ENCODE measurements at places on chromosomes 11 and 22.

GRCh38 chr11:130611791-130612251 is 163.4 kb downstream of the ADAMTS15 start:
- no peak for DNase-seq

GRCh38 chr22:22599248-22599647 is 40.2 kb upstream of the PRAME start:
- no peak for DNase-seq

GRCh38 chr22:24532075-24532474 is 22.9 kb downstream of the GUCD1 start:
- no peak for DNase-seq

DNA sequence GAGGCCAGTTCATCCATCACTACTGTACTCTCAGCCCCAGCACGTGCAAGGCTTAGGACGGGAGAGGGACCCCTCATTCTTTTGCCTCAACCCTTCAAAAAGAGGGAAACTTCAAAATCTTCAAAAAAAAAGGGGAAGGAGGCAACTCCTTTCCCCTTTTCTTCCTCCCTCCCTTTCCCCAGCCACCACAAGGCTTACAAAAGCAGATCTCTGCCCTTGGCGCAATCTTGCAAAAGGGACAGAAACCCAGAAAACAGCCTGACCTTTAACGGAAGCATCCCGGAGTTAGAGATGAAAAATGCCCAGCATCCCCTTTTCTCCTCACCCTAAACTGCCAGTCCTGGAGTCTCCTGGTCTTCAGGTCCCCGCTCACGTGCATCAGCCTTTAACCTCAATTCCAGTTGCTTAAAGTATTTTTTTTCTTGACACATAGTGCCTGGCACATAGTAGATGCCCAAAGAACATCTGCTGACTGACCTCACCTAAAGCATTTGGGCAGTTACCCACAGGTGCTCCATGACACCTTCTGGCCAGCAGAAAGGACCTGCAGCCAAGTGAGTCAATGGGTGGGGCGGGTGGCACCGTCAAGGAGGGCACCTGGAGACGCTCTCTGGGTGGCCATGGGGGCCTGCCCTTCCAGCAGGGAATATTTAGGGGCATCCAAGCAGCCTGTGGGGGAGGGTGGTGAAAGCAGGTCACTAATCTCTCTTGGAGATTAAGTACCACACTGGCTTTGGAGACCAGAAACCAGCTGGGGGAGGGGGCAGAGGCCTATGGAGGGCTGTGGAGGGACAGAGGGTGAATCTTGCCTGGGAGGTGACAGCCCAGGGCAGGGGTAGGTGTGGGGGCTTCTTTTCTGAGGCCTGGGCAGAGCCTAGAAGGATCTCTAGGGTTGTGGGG is 16.3 kb downstream of the NECTIN1 start:
- DNase-seq = no peak

DNA sequence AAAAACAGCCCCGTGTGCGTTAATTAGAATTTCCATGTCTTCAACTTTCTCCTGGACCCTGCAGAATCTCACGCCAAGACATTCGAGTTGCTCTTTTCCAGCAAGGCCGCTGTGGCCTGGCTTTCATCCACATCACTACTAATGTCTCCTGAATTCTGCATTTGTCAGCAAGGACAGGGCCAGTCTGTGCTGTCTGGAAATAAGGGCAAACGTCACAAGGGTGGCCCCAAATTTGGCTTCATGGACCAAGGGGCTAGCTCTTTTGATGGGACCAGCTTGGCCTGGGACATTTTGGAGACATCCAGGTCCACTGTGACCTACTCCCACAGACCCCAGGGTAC is 33.4 kb downstream of the KCNQ1OT1 start:
- no peak for DNase-seq

GRCh38 chr11:44634401-44635281 is 69.2 kb downstream of the CD82 start:
- peak; percentile 89 for DNase-seq

DNA sequence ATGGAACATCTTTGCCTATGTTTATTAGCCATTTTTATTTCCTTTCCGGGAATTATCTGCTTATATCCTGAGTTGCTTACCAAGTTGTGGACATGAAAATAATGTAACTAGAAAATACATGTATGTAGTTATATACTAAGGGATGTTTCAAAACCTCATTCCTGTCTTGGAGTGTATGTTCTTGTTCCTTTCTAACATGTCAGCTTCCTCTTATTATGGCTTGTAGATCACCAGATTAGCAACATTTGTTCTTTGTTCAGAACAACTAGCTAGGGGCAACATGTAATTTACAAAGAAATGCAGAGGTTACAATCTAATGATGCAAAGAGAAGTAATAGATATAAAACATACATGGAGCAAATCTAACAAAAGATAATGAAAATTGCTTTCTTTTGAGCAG is 13.1 kb upstream of the TMEM123 start:
- no peak for DNase-seq

DNA sequence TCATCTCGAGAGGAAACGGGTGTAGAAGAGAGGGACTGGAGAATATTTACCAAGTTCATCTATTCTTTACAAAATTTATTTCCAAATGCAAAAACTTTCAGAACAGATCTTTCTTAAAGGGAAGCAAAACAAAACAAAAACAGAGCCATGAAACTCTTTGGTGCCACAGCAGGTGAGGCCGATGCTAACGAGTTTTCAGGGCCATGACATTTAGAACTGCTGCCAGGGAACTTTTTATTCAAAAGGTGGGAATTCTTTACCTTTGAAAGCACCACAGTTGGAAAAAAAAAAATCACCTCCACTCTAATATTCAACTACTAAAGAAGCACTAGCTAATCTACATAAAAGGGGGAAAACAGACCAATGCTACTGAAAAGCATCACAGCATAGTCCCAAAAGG is 230.1 kb downstream of the DCDC1 start:
- no peak for DNase-seq

DNA sequence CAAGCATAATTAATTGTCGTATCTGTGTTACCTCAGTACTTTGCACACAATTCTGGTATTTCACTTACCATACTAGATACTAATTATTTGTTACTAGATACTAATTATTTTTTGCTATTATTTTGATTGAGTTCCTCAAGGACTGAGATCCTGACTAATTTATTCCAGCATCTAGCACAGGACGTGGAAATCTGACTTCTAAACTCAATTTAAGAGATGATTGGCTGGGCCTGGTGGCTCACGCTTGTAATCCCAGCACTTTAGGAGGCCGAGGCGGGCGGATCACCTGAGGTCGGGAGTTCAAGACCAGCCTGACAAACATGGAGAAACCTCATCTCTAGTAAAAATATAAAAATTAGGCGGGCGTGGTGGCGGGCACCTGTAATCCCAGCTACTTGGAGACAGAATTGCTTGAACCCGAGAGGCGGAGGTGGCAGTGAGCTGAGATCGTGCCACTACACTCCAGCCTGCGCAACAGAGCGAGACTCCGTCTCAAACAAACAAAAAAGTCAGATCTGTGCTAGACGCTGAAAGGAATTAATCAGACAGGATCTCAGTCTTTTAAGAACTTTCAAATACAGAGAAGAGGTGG is 527 bp upstream of the MRPL48 start:
- DNase-seq = no peak

- peak; percentile 73 for DNase-seq
Measured at GRCh38 chr11:12827929-12828812, 153.9 kb downstream of the TEAD1 start.

- DNase-seq = no peak
Measured at GRCh38 chr11:62108971-62109404, 14.8 kb upstream of the INCENP start.

- DNase-seq = no peak
Measured at GRCh38 chr11:74466916-74467885, at the start of gene KCNE3. Gene KCNE3 (minus strand): TSS chr11:74467549. CDS start chr11:74457563, 9,986 bp downstream.

DNA sequence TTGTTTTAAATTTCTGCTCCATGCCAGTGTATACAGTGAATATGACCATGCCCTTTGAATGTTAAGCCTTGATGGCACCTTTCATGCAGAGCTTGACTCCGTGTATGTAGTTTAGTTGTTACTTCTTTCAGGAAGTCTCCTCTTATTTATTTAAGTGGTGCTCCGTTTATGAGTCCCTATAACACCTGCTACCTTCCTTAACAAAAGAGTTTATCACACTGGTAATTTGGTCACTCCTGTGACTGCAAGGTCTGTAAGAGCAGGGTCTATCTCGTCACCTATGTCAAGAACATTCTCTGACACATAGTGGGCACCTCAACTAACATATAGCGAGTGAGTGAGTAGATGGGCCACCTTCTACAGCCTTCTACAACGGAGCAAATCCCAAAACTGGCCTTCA is 152.5 kb downstream of the CCDC34 start:
- DNase-seq = no peak

DNA sequence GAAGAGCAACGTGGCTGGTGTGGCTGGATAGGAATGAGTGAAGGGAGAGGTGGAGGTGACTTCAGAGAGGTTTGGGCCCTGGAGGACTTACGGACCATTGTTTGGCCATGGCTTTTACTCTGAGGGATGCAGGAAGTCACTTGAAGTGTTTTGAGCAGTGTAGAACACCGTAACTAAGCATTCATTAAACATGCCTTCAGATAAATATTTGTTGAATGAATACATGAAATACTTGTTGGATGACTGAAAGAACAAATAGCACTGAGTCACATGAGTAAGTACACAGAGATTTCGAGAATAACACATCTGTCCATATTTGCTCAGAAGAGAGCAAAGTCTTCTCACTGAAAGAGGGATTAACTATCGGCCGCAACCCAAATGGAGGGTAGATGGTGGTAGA is 182.7 kb upstream of the SNX19 start:
- no peak for DNase-seq

DNA sequence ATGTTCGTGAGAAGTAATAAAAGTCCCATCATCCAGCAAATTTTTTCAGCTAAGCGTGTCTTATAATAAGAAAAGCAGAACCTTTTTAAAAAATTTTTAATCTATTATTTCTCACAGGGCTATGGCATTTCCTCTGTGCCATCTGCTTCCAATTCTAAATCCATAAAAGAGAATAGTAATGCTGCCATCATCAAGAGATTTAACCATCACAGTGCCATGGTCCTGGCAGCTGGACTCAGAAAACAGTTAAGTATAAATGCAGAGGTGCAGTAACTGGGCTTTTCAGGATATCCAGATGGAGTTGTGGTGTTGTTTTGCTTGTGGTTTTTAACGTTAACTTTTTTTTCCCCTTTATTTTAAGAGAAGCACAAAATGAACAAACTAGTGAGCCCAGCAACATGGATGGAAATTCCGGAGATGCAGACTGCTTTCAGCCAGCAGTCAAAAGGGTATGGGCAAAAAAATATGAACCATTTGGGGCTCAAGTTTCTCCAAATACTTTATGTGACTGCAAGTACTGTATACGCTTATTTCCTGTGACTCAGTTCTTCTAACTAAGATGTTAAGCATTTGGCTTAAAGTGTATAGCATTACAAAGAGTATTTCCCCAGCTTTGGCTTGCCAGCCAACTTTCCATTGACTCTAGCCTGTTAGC is 25.2 kb downstream of the GTF2H1 start:
- DNase-seq = no peak

- DNase-seq = no peak
Measured at GRCh38 chr22:32846780-32847491, 45.4 kb downstream of the TIMP3 start.

DNA sequence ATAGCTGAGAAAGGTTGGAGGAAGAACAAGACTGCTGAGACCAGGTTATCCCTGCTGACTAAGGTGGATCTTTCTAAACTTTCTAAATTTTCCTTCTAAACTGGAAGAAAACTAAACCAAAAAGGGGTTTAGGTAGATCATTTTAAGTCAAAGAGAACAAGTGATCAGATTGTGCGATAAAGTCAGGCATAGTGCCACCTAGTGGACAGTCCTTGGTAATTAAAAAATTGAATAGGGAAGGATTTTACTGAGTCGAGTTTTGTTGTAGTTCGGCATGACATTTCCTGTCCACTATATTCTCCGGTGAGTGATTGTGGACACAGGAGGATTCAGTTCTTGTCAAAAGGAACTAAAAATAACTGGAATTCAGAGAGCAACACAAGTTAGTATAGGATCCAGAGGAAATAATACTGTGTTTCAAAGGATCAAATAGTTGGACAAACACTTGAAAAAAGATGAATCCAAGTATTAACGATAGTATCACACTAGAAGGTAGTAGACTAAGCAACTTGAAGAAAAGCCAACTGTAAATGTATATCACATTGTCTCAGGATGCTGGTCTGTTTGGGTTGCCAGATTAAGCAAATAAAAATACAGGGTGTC is 1236.4 kb downstream of the FAM181B start:
- DNase-seq = peak; percentile 12

- no peak for DNase-seq
Measured at GRCh38 chr11:115705200-115705599, 201.0 kb upstream of the CADM1 start.

- DNase-seq = no peak
Measured at GRCh38 chr11:12415342-12415966, 38.1 kb downstream of the PARVA start.

DNA sequence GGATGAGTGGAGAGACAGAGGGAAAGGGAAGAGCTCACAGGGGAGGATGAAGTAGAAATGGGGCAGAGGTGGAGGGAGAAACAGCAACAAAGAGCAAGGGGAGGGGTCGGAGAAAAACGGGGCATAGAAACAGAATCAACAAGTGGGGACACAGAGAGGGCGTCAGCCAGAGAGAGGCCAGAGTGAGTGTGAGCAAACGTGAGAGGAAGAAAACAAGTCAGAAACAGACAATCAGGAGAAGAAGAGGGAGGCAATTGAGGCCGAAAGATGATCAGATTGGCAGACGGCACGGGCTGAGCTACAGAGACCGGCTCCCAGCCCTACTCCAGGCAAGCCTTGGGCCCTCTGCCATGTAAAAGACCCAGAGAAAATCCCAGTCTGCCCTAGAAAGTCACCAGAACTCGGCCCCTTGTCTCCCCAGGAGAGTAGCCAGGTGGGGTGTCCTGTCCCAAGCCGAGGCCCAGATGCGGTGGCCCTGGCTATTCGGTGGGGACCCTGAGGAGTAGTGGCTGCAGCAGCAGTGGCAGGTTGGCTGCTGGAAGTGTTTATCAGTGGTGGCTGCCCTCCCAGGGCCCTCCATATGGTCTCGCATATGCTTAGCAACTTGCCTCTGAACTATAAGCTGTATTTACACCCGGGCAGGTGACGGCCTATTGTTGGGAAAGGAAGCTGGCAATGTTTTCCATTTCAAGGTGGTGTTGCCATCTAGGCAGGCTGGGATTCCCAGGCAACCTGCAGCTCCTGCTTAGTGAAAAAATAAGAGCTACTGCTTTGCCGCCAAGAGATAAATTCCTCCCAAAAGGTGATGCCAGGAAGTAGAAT is 14.8 kb upstream of the TSPAN18 start:
- DNase-seq = no peak
